Ureter (tissue), 1 donor: ENCODE measurements at places on chromosomes 5 and 9. TPM values are rescaled to one million over a fixed set of nuclear protein-coding genes. Genes with fewer than 3 reads are reported as not detected.

The SNCAIP gene
- 3.3 TPM for total RNA-seq

The SLC6A18 gene
- total RNA-seq = not detected

DNA sequence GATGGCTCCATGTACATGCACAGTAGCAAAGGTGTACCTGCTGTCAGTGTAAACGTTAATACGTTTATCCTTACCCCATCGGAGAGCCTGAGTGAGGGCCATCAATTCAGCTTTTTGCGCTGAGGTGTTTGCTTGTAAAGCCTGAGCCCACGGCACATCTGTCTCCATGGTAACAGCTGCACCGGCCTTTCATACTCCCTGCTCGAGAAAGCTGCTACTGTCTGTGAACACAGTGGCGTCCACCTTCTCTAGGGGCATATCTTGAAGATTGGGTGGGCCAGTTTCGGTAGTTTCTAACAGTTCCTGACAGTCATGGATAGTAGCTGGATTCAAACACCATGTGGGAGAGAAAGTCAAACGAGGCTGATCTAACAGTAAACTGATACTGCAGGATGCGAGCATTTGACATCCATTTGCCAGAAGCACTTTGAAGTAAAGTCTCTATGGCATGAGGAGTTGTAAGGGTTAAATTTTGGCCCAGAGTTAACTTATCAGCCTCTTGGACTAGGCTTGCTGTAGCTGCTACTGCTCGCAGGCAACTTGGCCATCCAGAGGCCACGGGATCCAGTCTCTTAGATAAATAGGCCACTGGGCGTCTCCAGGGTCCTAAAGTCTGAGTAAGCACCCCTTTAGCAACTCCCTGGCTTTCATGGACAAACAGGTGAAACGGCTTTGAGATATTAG is 21.0 kb upstream of the RHOBTB3 start:
- no peak for DNase-seq

DNA sequence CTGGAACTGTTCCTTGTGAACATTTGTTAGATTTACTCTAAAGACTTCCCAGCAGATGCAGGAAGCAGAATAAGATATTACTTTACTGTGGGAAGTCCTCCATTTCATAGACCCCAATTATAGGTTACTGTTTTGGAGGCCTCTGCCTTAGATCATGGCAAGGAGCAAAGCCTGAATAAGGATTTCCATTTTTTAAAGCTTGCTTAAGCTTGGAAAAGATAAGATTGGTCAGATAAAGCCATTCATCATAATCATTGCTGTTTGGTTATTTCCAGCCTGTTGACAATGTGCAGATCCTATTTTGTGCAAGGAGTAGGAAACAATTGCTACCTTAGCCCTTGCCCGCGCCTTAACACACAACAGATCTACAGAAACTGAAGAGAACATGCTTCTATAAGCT is 129.5 kb upstream of the ITGA1 start:
- no peak for DNase-seq

DNA sequence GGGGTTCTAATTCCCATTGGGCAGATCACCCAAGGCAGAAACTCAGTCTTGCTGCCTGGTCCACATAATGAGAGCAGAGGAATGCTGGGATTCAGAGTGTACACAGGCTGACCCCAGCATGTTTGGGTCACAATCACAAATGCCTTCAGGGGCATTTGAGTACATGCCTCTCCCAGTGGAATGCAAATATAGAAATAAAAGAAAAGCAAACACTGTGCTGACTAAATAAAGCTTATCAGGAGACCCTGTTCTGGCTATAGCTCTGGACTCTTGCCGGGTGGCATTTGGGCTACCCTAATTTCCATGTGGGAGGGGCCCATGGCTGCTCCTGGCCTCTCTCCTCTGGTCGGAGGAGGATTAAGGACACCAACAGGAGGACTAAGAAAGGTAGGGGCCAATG is 121.4 kb downstream of the DOCK8 start:
- DNase-seq = no peak
